Brain (organoid and tissue), 16 donors: ENCODE measurements at places on chromosomes 1 and 21. TPM values are rescaled to one million over a fixed set of nuclear protein-coding genes. Genes with fewer than 3 reads are reported as not detected.

DNA sequence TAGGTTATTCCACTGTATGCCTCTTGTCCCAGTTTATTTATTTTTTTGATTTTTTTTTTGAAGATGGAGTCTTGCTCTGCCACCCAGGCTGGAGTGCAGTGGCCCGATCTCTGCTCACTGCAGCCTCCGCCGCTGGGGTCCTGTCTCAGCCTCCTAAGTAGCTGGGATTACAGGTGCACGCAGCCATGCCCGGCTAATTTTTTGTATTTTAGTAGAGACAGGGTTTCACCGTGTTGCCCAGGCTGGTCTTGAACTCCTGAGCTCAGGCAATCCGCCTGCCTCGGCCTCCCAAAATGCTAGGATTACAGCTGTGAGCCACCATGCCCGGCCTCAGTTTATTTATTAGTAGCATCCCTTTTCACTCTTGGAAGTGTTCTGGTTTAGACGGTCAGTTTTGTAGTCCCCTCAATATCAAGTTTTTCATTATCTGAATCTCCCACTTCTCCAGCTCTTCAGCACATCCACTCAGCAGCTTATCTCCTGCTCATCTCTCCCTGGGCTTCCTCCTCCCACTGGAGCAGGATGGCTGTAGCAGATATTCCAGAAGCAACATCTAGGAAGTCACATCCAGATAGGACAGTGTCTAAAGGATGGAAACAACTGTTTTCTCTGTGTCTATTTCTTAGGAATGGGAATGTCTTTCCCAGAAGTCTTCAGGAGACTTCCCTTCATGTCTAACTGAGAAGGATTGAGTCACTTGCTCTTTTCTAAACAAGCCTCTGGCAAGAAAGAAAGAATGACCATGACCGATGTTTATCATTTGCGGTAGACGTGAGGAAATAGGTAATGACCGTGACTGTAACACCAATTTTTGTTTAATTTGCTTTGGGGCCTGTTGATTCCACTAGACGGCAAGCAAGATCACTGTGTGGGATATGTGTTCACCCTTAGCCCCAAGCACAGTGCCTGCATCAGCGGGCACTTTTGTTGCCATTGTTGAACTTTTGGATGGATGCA is 14.4 kb downstream of the CCDC190 start:
- no peak for DNase-seq

DNA sequence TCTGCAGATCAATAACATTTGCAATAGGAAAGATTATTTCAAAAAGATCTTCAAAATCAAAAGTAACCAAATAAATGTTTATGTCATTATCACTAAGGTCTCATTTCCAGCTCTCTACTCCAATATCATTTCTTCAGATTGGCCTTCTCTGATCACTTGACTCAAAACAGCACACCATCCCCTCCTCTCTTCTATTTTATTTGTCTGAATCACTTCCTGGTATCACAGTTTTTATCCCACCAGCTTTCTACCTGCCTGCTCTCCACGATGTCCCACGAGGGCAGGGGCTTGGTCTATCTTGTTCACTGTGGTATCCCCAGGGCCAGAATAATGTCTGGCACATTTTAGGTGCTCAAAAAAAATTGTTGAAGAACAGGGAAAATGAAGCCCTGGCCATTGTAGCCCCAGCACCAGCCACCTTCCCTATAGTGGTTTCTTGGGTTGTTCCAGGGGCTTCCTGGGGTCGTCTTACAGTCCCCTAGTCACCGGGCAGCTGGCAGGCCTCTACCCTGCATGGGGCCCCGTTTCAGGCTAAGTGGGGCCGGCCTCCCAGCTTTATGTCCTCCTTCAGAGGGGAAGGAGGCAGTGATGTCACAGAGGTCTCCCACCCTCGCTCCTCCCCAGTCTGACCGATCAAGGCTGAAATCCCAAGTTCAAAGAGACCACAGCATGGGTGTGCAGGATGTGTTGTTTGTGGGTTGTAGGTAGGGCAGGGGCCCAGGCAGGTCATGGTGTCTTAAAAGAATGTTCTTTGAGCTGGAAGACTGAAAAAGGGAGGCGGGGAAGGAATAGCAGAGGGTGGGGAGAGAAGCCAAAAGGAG is 3.5 kb upstream of the PADI1 start:
- DNase-seq, result no peak

Gene PGM1
- polyA plus RNA-seq, result 39.5 TPM

Gene SYT6
- 0.75 TPM for polyA plus RNA-seq
